ENCODE measurements at places on chromosomes 13 and 19.

GRCh38 chr13:74190999-74191398, 56.8 kb upstream of the KLF12 start:
- DNase-seq: no peak

GRCh38 chr13:27053902-27054595, 117.6 kb downstream of the USP12 start:
- DNase-seq: no peak

DNA sequence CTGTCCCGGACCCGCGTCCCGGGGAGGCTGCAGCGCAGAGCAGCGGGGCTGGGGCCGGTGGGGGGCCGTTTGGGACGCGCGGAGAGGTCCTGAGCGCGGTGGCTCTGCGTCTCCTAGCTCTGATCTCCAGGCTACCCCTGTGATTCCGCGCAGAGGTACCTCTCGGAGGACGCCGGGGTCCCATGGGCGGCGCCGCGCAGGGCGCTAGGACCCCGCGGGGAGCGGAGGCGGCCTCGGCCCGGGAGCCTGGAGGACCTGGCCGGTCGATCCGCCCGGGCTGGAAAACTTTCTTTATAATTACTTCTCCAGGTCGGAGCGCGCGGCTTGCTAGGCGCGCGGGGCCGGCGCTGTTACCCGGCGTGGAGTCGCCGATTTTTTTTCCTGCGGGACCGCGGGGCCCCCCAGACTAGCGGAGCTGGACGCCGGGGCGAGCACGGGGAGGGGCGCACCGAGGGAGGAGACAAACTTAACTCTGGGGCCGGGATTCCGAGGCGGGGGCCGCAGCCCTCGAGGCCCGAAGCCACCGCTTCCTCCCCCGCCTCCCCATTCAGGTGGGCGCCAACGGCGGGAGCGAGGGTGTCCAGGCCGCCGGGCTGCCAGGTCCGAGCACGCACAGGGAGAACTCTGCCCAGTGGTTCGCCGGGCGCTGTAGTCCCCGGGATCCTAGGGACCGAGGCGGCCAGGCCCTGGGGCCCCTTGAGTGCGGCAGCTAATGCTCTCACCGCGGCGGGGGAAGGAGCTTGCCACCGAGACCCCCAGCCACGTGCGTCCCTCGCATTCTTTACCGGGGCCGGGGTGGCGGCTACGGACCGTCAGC, 848 bp upstream of the CEBPA start:
- DNase-seq: no peak

DNA sequence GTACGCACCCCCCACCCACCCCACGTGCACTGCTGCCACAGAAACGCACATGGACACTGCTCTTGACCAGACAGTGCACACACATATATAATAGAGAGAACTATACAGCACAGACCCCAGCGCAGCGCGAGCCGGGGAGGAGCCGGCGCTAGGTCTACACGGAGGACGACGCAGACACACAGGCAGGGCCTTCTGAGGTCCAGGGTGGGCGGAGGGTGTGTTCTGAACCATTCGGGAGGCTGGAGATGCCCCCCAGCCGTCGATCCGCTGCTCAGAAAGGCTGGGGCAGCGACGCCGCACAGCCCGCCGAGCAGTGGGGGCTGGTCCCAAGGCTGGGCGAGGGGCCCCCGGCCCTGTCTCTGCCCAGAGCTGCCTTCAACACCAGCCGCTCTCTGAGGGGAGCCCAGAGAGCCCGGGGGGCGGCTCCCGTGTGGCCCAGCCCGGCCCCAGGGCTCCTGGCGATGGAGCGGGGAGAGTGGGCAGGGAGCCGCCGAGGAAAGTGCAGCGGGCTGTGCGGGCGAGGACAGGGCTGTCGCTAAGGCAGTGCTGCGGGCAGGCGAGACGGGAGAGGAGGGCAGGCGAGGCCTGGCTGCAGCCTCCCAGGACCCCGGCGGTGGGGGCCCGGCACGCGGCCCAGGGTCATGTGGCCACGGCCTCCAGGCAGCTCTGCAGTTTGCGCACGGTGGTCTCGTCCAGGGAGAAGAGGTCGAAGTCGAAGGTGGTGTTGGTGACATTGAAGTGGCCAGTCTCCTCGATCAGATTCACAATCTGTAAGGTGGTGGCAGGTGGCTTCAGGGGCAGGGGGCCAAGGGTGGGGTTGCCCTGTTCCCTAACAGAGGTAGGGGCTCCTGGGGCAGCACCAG, 67.1 kb downstream of the MLLT1 start:
- no peak for DNase-seq

DNA sequence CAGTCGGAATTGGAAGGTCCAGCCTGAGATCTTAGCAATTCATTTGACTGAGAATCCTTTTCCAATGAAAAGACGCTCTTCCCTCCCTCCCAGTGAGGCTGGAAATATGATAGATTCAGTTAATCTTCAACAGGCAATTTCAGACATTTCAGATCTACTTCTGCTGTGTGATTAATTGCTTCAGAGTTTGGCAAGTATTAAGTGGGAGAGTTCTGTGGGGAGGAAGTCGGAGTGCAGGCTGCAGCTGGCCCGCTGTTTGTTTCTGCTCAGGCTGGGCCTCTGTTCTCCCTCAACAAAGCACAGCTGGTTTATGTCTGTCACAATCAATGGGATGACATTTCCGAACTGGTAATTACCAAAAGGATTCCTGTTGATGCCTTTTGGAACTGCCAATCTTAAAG, 178.2 kb downstream of the NDFIP2 start:
- no peak for DNase-seq

DNA sequence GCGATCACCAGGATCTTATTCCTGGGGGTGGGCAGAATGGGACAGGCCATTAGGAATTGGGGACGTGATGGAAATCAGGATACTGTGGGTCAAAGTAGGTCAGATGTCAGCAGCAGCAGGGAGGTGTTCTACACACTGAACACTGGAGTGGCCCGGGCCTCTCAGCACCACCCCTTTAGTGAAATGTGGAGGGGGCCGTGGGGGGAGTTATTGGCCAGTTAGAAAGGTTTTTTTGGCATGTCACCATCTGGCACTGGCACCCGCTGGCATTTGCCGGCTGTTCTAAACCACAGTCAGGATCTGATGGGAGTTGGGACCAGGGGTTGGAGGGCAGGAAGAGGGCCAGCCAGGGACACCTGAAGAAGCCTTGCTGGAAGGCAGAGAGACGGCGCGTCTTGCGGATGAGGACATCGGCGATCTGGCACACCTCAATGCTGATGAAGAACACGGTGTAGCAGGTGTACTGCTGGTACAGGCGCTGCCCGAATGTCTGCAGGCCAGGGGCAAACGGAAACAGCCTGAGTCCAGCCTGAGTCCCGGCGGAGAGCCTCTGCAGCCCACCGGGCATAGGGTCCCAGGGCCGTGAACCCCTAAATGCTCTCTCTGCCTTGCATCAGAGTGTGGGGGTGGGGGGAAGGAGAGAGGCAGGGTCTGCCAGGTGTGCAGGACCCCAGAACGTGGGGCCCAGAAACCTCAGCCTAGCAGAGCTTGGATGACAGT, 5.8 kb downstream of the TMEM147 start:
- DNase-seq: no peak

Data from T-helper 17 cell (primary cell).